ENCODE measurements at places on chromosomes 5 and 9. TPM values are rescaled to one million over a fixed set of nuclear protein-coding genes. Genes with fewer than 3 reads are reported as not detected.

Gene TLX3
- not detected for total RNA-seq

Gene SLU7
- total RNA-seq = 34.2 TPM

Gene CD72
- 2.0 TPM for total RNA-seq

Gene TSSK1B
- 2.1 TPM for total RNA-seq

Gene MAMDC4
- 10.7 TPM for total RNA-seq

Gene EHMT1
- total RNA-seq = 126 TPM

Gene OGN
- 18.1 TPM for total RNA-seq

Gene FBN2
- 4.8 TPM for total RNA-seq

Gene SPATA31D1
- not detected for total RNA-seq

Gene STPG3
- not detected for total RNA-seq

Gene IFNA2
- total RNA-seq = not detected

DNA sequence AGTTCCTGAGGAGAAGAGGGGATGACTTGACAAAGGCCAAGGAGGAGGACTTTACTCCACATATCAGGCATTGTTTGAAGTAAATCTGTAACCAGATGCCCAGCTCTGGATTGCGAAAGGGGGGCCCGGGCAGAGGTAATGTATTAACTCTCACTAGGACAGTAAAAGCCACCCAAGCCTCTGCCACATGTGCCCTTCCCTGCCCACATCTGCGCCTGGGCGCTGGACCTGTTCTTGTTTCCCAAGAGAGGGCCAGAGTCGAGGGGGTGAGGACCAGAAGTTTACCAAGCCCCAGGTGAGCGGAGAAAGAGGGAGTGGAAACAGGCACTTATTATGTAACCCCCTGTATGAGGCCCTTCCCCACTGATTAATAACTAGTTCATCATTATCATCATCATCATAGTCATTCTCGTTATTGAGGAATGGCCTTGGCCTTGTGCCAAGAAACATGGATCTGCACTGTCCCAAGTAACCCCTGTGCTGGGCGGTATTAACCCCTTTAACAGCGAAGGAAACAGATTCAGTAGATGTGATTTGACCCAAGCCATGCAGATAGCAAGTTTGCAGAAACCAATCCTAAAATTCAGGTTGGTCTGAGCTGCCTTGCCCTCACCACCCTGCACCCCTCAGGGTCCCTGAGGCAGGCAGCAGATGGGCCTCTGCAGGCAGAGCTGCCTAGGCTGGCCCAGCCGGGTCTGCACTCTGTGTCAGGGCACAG, at the start of gene SLC23A1:
Gene SLC23A1 (minus strand): TSS at position 23 of the 718 bp plus-strand sequence. CDS start 44 bp downstream, outside the sequence.
- no peak for DNase-seq

DNA sequence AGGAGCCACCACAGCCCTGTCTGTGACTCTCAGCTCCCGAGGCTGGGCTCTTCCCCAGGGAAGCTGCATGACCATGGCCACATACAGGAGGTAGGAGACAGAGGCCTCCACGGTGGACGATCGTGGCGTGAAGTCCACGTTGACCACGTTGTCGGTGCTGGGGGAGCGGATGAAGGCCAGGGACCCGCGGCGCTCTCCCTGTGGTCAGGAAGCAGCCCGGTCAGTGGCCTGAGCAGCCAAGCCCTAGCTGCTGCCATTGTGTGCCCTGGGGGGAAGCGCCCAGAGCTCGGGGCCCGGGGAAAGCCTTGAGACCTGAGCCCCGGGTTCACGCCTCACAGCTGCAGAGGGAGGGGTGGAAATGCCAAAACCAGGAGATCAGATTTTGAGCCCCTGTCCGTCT, 34.3 kb downstream of the EXOC3 start:
- DNase-seq = no peak

DNA sequence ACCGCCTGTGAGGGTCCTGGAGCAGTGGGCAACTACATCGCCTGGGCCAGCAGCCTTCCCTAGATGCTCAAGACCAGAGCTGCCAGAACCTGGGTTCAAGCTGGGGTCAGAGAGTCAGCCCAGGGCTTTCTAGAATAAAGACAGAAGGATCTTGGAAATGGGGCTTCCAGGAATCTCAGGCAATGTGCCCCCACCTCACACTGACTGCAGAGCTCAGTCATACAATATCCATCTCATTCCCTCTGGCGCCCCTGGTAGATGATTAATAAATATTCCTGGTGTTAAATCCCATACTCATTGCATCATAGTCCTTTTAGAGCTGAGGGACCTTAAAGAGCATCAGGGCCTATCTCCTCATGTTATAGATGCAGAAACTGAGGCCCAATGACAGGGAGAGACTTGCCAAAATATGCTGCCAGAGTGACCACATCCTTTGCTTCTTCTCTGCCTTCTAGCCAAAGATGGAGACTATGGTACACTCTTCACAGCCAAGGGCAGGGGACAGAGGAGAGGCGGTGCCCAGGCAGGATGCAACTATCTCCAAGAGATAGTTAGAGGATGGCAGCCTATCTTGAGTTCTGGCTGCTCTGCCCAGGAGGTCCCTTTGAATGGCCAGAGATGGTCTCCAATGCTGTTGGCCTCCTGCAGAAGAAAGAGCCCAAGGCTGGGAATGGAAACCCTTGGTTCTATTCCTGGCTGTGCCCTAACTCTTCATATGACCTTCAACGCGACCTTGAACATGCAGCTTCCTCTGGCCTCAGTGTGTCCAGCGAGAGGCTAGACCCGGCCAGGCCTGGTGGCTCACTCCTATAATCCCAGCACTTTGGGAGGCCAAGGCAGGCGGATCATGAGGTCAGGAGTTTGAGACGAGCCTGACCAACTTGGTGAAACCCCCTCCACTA, 36.2 kb upstream of the IL17B start:
- no peak for DNase-seq

DNA sequence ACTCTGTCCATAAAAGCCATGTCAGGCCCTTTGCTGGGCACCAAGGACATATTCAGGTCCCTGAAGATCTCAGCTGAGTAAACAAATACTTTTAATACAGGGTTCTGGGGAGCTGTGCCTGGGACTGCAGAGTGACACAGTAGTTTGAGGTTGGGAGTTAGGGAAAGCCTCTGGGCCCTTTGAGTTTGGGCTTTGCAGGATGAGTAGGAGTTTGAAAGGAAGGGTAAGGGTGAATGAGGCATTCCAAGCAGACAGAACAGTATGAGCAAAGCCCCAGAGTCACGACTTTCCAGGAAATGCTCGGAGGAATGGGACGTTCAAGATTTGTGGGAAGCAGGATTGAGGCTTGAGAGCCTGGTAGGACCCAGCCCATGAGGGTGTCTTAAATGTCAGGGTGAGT, 13.3 kb downstream of the CRB2 start:
- DNase-seq = no peak

DNA sequence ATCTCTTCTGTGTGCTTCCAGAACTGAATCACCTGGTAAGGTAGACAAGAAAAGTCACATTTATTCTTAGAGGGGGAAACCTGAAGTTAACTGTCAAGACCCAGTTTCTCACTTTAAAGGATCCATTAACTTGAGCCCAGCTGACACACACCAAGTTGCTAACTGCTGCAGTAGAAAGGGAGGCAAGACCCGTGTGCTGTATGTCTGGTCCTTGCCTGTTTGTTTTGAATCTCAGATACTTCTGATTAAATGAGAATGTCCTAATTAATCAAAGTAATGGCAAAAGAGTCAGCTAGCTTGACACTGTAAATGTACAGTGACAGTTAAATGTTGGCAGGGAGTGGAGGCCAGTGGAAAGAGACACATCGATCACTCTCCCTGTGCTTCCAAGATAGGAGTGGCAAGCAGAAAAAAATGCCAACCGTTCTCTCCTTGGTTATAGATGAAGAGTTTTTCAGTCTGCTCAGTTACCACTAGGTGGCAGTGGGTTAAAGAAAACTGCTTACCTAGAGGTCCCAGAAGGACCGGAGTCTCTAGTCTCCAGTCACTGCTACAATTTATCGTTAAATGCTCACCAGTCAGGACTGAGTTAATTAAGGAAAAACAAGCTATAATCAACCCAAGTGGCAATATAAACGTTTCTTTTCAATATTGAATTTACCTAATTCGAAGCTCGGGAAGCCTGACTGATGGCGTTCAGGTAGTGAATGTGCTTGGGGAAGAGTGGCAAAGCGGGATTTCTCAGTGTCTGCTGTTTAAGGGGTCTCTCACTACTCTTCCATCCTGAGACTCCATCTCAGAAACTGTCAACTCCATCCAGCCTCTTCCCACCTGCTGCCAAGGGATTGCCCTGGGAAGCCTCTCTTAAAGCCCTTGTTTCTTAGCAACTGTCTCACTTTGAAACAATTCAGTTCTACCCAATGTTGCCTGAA, 18.4 kb downstream of the LSM11 start:
- no peak for DNase-seq

- no peak for DNase-seq
Observed at GRCh38 chr9:132752877-132753592, 82.8 kb downstream of the GTF3C4 start.

DNA sequence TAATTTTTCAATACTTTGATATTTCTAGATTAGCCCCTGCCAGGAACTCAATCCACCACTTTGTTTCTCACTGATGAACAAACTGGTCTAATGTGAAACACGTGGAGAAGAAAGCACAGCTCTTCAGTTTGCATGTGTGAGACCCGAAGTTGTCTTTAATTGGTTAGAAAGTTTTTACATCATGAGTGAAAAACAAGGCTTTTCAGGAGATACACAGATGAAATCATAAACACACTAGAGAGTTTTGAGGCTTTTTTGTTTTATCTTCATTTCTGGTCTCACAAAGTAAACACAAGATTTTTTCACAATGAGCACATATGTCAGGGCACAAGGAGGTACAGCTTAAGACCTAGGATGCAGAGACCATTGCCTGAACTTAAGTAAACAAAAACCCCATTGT, 84.5 kb upstream of the MOCS2 start:
- no peak for DNase-seq

- no peak for DNase-seq
Observed at GRCh38 chr9:30039712-30040111, 2344.7 kb upstream of the ACO1 start.

- no peak for DNase-seq
Observed at GRCh38 chr5:131983244-131983771, 28.1 kb downstream of the ACSL6 start.

GRCh38 chr5:137305971-137306602, 193.0 kb downstream of the SPOCK1 start:
- DNase-seq = no peak

DNA sequence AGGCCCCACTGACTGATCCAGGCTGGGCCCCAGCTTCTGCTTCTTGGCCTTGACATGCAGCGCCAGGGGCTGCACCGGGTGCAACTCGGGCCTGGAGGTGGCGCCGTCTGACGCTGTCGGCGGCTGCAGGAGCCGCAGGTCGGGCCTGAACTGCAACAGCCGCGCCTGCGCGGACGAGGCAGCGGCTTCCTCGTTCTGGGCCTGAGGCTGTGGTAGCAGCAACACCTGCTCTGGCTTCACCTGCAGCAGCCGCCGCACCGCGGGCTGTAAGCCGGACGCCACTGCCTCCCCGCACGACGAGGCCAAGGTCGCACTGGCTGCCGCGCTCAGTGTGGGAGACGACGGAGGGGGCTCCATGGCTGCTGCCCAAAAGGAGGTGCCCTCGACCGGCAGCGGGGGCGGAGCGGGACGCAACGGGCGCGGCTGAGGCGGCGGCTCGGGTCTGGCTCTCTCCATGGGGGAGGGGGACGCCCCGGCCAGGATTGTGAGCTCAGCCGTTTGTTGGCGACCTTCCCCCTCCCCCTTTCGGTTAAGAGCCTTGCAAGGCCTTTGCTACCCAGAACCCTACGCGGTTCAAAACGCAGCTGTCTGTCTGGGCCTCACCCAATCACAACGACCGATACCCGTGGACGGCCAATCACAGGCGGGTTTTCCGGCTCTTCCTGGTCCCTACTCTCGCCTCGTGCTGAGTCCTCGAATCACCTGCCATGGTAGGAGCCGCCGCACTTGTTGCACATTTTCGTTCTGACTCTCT, 438 bp downstream of the SOX30 start:
- peak; percentile 69 for DNase-seq

- peak; percentile 90 for DNase-seq
Observed at GRCh38 chr9:137277329-137278041, at the start of gene TOR4A. TOR4A (plus strand) TSS chr9:137277726; CDS start chr9:137278690, 964 bp downstream.

DNA sequence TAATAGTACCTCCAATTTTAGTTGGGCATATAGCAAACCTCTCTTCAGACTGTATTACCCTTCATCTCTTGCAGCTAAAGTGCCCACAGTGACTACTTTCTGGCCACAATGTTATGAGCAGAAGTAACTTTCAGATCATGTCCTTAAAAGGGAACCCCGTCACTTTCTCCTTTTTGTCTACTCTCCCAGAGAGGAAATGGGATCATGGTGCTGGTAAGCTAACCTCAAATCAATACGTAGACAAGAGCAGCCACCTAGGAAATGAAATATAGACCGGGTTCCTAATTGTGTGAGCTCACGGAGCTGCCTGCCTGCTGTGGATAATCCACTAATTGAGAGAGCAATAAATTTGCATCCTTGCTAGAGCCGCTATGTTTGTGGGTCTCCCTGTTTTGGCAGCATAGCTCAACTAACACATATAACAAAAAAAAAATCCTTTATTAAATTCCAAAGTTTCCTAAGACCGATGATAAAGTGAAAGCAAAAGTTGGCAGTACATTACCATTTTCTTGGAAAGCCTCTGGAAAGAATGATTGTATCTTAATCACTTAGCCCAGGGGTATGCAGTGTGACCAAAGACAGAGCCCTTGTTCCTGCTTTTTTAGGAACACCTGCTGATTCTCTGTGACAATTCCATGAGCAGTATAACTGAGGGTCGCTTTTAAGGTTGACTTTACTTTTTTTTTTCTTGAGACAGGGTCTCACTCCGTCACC, 5.6 kb upstream of the IL7R start:
- no peak for DNase-seq

GRCh38 chr9:93082841-93083411, 13.1 kb upstream of the CARD19 start:
- peak; percentile 30 for DNase-seq

GRCh38 chr9:95974389-95974788, 98.9 kb downstream of the ERCC6L2 start:
- no peak for DNase-seq

- DNase-seq = no peak
Observed at GRCh38 chr5:41043109-41043747, 27.9 kb downstream of the MROH2B start.

GRCh38 chr5:124352312-124352711, 394.1 kb downstream of the ZNF608 start:
- DNase-seq = no peak

GRCh38 chr5:176581361-176581760, 28.6 kb downstream of the GPRIN1 start:
- DNase-seq = no peak

DNA sequence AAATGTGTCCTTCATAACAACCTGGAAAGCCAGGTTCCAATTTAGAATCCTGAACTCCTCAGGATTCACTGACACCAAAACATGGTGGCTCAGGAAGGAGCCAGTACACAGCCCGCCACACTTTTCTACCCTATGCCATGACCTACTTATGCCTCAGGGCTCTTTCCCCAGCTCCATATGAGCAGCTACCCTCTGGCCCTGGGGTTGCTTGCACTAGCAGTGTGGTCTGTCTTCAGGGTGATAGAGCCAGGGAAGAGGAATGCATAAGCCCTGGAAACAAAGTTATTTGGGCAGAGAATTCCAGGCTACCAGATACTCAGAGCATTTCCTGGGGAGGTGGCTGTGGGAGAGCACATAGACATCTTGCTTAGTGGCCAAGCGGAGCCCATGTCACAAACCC, 15.0 kb upstream of the ECM2 start:
- no peak for DNase-seq

GRCh38 chr5:177071666-177072385, 14.9 kb upstream of the FGFR4 start:
- peak; percentile 78 for DNase-seq

- no peak for DNase-seq
Observed at GRCh38 chr9:135251331-135251761, 163.9 kb downstream of the OLFM1 start.
